ENCODE measurements at places on chromosomes 4 and X.

DNA sequence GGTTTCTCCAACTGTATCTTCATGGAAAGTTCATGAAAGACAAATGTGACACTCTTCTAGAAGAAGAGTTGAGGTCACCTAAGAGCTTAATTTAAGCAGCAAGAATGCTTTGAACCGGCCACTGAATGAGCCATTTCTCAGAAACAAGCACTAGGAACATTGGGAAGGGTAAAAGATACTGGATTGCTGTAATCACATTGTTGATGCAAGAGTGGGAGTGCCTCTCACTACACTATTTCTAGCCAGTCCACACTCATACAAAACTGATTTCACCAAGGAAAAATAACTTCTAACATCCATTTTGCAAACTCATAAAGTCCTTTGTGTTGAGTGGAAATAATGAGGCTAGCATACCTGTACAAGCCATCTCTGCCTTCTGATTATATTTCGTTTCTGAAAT, 220.3 kb downstream of the RELL1 start:
- DNase-seq: no peak

- DNase-seq: no peak
Measured at GRCh38 chr4:27594922-27595321, 734.3 kb downstream of the STIM2 start.

DNA sequence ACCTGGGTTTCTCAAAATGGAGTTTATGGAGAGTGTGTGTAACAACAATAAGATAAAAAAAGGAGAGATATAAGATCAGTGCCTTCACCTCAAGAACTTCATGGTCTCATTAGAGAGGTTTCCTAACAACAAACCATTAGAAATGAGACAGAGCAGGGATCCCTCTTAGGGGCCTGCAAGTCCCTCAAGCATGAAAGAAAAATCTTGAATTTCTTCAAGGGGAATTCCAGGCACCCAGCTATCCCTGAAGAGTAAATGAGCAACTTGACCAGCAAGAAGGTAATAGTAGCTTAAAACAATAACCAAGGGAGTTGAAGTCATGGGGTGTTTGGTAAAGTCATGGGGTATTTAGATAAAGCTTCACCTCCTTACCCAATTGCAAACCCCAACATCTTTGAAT, 49.7 kb upstream of the TLR3 start:
- no peak for DNase-seq

- no peak for DNase-seq
Measured at GRCh38 chr4:53785996-53786395, 194.7 kb upstream of the LNX1 start.

DNA sequence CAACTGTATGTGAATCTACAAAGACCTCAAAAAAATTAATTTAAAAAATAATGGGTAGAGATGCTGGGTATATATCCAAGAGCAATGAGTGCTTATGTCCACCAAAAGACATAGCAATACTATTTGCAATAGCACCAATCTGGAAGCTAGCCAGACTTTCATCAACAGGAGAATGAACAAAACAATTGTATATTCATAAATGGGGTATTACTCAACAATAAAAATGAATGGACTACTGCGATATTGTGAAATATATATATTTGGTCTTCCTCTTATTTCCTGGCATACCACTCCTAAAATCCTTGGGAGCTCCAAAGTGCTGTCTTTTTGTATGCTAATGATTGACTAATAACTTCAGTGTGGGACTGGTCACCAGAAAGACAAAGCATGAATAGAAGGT, 77.5 kb downstream of the MSN start:
- DNase-seq: no peak

DNA sequence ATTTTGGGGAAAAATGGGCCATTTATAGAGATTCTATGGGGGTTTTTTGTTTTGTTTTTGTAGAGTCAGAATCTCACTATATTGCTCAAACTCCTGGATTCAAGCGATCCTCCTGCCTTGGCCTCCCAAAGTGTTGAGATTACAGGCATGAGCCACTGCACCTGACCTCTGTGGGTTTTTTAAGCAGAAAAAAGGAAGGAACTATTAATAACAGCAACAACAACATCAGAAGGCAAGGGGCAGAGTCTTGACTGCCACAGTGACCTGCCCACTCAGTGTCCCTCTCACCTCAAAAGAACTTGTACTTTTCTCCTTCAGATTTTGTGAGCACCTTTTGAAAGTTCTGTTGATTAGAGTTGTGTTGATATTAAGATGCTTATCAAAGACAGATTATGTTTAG, 48.1 kb downstream of the FNIP2 start:
- DNase-seq: no peak

DNA sequence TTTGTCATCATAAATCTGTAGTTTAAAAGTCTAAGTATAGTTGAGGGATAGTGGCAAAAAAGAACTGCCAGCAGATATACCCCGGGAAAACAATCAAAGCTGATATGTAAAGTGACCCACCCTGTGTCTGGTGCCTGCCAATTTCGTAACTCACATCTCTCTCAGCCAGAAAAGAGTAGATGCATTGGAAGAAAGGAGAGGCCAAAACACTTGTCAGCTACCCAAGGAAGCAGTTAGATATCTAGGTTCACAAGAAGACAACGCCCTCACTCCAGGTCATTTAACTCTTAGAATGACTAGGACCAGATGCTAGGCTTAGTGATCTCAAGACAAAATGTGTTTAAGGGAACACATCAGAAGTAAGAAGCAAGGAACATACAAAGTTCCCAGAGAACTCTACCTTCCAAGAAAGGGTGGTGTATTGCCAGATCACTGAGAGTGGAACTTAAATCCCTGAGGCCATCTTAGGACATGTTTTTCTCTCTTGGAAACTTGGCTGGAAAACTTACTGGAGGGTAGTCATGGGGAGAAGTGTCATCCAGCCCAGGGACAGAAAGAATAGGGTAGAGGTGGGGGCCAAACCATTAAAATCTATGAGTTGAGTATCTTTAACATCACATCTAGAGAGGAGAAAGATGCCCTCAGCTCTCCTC, 125.9 kb downstream of the SHISA3 start:
- DNase-seq: no peak

- DNase-seq: peak; percentile 10
Measured at GRCh38 chrX:19887911-19888879, 795 bp upstream of the SH3KBP1 start.

Measured in activated T-helper 1 cell treated with Interleukin-2 at 50 U/mL for 16 hours (primary cell).